ENCODE measurements at places on chromosomes 2 and 18. TPM values are rescaled to one million over a fixed set of nuclear protein-coding genes. Genes with fewer than 3 reads are reported as not detected.

Gene FBXO15
- 0.63 TPM for total RNA-seq

Gene CPO
- not detected for total RNA-seq

Gene LRATD1
- total RNA-seq: not detected

Gene CIB4
- not detected for total RNA-seq

Gene TNFRSF11A
- total RNA-seq: 15.8 TPM

All from activated naive CD4-positive, alpha-beta T cell treated with anti-CD3 and anti-CD28 coated beads, Interleukin-2, amount 10 ng/mL, durations not matched to agents 5 hours and 36 hours (primary cell).